Fibroblast of skin of left biceps (primary cell): ENCODE measurements at places on chromosomes 1 and 21.

- no peak for DNase-seq
These were observed 115.1 kb downstream of the SETD4 start for GRCh38 chr21:35945089-35945671.

GRCh38 chr1:15592285-15592684 lies 7.4 kb upstream of the AGMAT start:
- no peak for DNase-seq

GRCh38 chr1:102529446-102529845 lies 532.7 kb upstream of the OLFM3 start:
- DNase-seq: no peak

GRCh38 chr1:12745126-12745991 lies 641 bp upstream of the CFAP107 start:
- peak; percentile 23 for DNase-seq

DNA sequence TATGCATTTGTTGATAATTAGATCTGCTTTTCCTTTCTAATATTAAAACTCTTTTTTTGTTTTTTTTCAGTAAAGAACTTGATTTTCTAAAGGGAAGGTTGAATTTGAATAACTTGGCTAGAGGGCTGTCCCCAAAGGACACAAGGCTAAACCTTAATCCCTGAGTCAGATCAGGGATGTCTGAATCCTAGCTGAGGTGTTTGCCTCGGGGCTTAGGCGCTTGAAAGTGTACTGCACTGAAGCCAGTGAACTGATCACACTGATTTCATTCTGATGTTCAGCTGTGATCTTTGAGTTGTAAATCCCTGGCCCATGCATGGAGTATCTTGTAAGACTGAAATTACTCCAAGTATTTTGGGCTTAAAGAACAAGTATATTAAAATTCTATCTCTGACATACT lies 42.8 kb downstream of the MTR start:
- no peak for DNase-seq

DNA sequence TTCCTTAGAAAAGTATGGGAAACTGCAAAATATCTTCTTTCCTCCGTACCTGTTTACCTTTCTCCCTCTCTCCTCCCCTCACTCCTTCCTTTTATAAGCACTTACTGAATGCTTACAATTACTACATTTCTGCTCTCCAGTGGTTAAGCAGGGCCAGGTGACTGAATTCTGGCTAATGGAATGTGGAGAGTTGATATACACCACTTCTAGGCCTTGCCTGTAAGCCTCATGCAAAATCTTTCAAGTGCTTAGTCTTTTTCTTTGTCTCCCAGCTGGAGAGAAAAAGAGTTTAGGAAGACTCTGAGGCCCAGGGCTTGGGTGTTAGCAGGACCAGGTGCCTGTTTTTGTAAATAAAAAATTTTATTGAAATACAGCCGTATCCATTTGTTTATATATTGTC lies 77.7 kb upstream of the CACNA1E start:
- no peak for DNase-seq

GRCh38 chr1:47407481-47407880 lies 8.6 kb upstream of the FOXE3 start:
- no peak for DNase-seq

- no peak for DNase-seq
These were observed 18.8 kb downstream of the SLC1A7 start for GRCh38 chr1:53123453-53124140.

GRCh38 chr1:166600574-166600973 lies 238.7 kb upstream of the POGK start:
- DNase-seq: no peak

GRCh38 chr1:53128401-53128800 lies 14.0 kb downstream of the SLC1A7 start:
- no peak for DNase-seq

- no peak for DNase-seq
These were observed 33.3 kb upstream of the SUCO start for GRCh38 chr1:172499636-172500141.

GRCh38 chr1:182599339-182599738 lies 4.8 kb downstream of the RGS16 start:
- no peak for DNase-seq

- no peak for DNase-seq
These were observed 133.7 kb downstream of the CAPN8 start for GRCh38 chr1:223531742-223532341.

GRCh38 chr1:44696789-44697345 lies 22.4 kb downstream of the ARMH1 start:
- no peak for DNase-seq

DNA sequence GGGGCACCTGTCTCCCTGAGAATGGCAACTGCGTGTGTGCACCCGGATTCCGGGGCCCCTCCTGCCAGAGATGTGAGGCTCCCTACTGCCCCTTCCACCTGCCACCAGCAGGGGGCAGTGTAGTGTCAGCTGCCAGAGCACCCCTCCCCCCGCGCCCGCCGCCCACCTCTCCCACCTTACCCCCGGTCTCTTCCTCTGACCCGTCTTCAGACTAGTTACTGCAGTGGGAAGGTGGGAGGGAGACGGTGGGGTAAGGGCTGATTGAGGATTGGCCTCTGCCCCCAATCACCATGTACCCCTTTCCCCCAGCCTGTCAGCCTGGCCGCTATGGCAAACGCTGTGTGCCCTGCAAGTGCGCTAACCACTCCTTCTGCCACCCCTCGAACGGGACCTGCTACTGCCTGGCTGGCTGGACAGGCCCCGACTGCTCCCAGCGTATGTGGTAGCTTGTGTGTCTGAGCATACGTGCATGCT lies 10.1 kb upstream of the LRRC71 start:
- DNase-seq: no peak

- no peak for DNase-seq
These were observed 18.0 kb upstream of the HHAT start for GRCh38 chr1:210310562-210311153.

DNA sequence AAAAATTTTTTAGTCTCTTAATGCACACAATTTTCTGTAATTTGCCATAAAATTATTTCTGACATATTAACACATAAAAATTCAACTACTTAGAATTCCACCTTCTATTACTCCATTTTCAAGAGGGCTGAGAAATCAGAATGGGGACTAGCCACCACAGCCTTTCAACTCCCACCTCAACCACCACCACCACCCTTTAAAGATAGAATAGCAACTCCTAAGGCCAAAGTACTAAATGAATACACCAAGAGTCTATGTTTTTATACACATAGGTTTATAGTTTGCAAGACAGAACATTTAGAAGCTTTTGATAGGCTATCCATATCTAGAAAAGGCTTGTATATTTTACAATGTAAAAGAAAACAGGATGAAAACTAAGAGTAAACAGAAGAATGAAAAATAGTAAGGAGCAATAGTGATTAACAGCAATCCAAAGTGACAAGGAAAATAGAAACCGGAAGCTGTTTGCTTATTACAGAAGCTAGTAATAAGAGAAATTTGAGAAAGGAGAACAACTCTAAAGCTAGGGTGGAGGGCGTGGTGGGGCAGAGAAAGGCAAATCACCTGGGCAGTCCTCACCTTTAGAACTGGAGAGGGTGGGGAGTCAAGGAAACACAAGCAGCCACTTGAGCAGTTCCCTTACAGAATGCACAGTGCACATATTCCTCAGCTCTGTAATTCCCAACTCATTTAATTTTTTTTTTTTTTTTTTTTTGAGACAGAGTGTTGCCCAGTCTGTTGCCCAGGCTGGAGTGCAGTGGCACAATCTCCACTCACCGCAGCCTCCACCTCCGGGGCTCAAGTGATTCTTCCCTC lies 27.7 kb downstream of the EPS15 start:
- no peak for DNase-seq

DNA sequence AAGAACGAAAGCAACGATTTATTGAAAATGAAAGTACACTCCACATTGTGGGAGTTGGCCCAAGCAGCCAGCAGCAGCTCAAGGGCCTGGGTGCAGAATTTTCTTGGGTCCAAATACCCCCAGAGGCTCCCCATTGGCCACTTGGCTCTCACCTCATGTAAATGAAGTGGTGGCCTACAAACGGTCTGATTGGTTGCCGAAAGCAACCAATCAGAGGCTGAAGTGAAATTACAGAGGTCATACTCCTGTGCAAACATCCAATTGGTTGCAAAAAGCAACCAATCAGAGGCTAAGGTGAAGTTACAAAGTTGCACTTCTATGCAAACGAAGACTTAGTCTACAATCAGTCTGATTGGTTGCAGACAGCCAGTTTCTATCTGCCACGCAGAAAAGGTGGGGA lies 31.9 kb downstream of the FAM163A start:
- no peak for DNase-seq

- DNase-seq: no peak
These were observed 91.4 kb downstream of the AKT3 start for GRCh38 chr1:243758647-243759046.

DNA sequence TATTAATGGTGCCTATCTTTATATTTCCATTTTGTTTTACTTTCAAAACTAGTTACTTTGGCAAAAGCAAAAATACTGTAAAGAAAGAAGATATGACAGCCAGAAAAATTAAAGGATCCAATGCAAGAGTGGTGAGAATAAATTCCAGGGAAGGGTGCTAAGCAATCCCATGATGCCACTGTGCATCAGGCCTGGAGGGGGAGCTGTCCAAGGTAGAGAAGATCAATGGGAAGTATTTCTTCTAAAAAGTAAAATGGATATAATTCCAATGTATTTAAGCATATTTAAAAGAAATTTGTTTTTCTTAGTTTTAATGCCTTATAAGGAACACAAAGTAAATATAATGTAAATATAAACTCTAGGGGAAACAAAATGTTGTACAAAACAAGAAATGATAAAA lies 1382.2 kb upstream of the B3GALT2 start:
- DNase-seq: no peak

- DNase-seq: no peak
These were observed 26.4 kb downstream of the TEX35 start for GRCh38 chr1:178539291-178539690.

DNA sequence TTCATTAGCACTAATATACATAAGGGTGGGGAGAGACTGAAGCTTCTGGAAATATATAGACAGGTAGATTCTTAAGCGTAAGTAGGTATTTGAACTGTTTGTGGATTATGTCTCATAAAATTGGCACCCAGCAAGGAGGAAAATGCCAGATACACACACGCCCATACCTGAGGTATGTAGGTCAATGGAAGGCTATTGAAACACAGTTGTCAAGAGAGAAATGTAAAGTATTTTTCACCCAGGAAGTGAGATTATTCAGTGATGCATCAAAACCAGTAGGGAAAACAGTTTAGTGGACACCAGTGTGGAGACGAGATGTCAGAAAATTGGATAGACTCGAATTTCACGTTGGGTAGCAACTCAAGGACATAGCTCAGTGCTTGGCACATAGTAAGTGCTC lies 4.7 kb upstream of the RSPH1 start:
- DNase-seq: no peak

- DNase-seq: no peak
These were observed 33.5 kb downstream of the USH2A start for GRCh38 chr1:216389774-216390173.

DNA sequence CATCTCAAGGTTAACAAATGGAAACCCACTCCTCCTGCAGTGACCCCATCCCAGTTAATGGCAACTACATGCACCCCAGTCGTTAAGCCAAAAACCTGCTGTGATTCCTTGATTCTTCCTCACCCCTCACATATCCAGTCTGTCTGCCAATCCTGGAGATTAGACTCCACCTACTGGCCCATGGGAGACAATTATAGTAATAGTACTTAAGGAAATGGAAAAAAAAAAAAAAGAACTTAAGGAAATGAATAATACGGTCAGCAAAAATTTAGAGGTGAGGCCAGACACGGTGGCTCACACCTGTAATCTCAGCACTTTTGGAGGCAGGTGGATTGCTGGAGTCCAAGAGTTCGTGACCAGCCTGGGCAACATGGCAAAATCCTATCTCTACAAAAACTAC lies 7.0 kb downstream of the NOL9 start:
- DNase-seq: no peak

DNA sequence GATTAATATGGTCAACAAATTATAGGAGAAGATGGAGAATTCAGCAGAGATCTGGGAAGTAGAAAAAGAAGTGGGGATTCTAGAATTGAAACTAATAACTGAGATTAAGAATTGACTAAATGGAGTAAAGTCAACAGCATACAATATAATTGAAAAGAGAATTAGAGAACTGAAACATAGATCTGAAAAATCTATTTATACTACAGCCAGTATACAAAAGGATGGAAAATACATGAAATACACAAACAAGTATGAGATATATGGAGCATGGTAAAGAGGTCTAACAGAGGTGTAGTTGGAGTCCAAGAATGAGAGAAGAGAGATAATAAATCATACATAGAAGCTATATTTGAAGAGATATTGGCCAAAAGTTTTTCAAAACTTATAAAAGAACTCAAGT lies 235.2 kb downstream of the FGGY start:
- no peak for DNase-seq

DNA sequence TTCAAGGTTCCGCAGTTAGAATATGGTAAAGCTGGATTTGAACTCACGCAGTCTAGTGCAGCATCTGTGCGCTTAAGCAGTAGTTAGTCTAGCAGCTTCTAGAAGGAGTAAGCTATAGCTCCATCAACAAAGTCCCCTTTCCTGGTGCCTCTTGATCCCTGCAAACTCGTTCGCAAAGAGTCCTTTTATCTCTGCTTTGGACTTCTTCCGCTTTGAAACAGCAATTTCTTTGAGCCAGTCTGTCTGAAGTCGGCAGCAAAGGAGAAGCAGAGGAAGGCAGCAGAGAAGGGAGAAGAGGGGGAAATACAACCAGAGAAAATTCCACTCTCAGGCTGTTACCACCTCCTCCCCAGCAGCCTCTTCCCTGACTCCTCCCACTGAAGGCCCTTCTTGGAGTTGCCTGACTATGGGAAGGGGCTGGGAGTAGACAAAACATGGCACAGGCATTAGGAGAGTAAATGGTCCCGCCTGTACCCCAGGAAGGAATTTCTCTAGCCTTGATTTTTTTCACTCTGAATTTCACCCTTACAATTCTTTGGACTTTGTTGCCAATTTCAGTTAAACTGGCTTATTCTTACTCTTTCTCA lies 25.9 kb downstream of the HSD3B2 start:
- no peak for DNase-seq

DNA sequence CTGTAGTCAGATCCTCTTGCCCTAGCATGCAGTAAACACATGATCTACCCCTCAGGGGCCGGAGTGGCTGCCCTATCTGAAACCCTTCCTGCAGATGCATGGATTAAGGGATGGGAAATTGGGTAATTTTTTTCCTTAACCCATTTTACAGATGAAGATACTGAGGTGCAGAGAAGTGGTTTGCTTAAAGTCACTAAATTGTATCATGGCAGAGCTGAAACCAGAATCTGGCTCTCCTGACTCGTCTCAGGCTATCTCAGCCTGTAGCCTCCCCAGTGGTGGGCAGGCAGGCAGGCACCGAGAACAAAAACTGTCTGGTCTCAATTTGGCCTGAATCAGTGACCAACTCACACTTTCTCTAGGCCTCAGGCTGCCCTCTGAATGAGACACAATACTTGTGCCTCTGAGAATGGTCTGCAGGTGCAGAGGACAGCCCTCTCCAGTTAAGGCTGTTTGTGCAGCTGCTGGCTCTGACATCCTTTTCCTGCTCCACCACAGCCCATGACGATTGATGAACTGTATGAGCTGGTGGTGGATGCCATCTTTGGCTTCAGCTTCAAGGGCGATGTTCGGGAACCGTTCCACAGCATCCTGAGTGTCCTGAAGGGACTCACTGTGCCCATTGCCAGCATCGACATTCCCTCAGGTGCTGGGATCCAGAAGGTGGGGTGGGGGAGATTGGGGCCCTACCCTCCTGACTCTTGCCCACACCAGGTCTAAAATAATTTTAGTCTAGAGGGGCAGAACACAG lies 1.5 kb downstream of the NAXE start:
- no peak for DNase-seq
